ENCODE measurements at places on chromosomes 13 and 19. TPM values are rescaled to one million over a fixed set of nuclear protein-coding genes. Genes with fewer than 3 reads are reported as not detected.

- DNase-seq = no peak
Measured at GRCh38 chr13:27960362-27961226, 8.5 kb downstream of the CDX2 start.

ZNF749 gene
- polyA plus RNA-seq = 18.0 TPM

DNA sequence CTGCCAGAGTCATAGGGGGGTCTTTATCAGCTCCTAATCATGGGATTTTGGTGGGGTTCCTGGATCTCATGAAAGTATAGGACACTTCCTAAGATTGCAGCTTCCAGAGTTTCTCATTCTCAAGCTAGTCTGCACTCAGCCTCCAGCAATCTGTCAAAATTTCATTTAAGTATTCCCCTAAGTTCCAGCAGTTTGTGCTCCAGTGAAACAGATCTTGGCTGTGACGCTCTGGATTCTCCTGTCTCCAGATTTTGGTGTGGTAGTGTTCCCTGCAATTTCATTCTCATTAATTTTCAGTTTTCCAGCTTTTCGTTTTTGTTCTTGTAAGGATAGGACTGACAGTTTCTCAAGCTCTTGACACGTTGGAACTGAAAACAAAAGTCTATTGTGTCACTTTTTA, 908.9 kb upstream of the MIR17HG start:
- DNase-seq = no peak

- DNase-seq = peak; percentile 35
Measured at GRCh38 chr19:41616792-41617621, 9.9 kb downstream of the CEACAM4 start.

GRCh38 chr13:36998624-36999041, 507 bp downstream of the ALG5 start:
- DNase-seq = no peak

GRCh38 chr19:39032063-39032918, at the start of gene FBXO27:
Gene FBXO27 (minus strand): TSS chr19:39032549. CDS start chr19:39032227, 322 bp downstream.
- DNase-seq = no peak

ADM5 gene
- 1.5 TPM for polyA plus RNA-seq

DNA sequence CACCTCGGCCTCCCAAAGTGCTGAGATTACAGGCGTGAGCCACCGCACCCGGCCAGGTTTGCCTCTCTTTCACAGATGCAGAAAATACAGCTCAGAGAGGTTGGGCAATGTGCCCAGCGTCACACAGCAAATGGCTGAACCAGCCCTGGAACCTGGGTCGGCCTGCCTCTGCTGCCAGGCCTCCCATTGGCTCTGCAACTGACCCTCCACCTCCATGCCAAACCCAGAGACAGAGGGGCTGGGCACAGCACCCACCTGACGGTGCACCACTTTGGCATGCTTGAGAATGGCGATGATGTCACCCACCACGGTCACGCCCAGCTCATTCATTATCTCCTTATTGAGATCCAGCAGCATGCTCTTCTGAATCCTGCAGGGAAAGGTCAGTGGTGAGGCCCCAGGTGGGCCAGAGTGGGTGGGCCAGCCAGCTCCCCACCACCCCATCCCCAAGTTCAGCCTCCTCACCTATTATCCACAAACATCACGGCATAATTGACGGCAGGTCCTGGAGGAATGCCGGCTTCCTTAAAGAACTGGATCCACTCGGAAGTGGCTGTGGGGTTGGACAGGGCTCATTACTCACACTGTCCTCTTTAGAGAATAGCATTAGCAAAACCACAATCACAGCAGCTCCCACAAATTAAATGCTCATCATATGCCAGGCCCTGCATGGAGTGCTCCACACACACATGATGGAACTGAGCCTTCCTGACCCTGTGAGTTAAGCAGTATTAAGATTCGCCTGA, 12.2 kb downstream of the C19orf47 start:
- no peak for DNase-seq

All from renal cortex interstitium (tissue), 15 donors.